ENCODE measurements at places on chromosomes 12 and 14.
A peak's percentile ranks its signal among the peaks of the same experiment; 100 is the strongest.

GRCh38 chr14:34867199-34867598 is 8.0 kb downstream of the BAZ1A start:
- no peak for DNase-seq

- no peak for DNase-seq
Measured at GRCh38 chr12:51210690-51211395, 7.0 kb downstream of the POU6F1 start.

DNA sequence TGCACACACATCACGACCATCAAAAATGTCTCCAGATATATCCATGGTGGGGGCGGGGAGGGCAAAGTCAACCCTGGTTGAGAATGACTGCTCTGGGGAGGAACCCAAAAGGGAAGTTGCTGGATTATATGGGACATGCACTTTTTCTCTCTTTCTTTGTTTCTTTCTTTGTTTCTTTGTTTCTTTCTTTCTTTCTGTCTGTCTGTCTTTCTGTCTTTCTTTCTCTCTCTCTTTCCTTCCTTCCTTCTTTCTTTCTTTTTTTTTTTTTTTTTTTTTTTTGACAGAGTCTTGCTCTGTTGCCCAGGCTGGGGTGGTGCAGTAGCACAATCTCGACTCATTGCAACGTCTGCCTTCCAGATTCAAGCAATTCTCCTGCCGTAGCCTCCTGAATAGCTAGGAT is 71.5 kb downstream of the TBX5 start:
- no peak for DNase-seq

DNA sequence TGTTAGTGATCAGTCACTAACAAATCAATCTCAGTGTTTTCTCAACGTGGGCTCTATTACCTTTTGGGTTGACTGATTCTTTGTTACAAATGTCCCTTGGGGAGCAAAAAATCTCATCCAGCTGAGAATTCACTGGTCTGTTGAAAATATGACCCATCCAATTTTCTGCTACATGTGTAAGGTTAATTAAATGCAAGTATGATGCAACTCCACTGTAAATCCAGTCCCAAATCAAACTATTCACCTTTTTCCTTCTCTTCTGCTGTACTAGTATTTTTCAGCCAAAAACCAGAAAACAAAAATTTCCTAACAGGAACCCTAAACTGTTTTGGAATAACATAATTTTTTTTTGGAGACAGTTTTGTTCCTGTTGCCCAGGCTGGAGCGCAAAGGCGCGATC is 2.2 kb downstream of the ERH start:
- no peak for DNase-seq

- peak; percentile 86 for DNase-seq
Measured at GRCh38 chr12:57941165-57941894, at the start of gene ATP23. ATP23 (plus strand) TSS chr12:57941567; CDS start chr12:57941702, 135 bp downstream.

DNA sequence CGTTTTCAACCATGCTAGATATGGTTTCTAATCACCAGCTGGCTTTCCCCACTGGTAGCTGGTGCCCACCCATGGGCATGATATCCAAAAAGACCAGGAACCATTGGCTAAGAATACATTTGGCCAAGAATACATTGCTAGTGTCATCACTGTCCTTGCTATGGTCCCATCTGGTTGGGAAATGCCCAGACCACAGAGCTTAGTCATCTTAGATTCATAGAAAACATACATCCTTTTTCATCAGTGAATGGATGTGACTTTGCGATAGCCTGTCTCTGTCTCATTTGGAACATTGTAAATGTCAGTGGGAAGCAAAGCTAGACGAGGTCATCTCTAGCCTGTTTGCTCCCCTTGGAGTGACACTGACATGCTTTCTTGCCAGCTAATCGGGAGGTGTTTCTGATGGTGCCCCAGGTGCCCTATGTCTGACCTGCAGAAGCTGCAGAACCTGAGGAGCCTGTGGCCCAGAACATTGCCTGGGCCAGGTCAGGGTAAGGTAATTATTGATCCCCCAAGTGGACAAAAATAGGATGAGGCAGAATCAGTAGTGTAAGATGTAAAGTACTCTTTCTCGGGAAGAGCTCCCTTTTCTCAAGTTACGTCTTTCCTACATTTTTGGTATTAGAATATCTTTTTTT is 194.8 kb downstream of the SLC41A2 start:
- no peak for DNase-seq

DNA sequence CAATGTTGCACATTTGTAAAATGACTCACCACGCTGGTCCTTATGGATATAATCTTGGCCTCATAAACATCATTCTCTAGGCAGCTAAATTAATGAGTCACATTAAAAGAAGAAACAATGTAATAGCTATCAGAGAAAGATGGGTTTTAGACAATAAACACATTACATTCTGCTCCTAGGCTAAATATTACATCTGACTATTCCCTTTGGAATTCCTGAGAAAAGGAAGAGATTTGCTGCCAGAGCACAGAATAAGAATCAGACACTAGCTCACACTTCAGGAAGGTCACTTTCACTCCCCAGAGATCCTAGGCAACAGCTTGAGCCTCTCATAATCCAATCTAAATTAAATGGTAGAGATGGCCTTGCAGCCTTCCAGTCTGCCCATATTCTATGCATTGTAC is 218.2 kb downstream of the PTPRO start:
- no peak for DNase-seq

DNA sequence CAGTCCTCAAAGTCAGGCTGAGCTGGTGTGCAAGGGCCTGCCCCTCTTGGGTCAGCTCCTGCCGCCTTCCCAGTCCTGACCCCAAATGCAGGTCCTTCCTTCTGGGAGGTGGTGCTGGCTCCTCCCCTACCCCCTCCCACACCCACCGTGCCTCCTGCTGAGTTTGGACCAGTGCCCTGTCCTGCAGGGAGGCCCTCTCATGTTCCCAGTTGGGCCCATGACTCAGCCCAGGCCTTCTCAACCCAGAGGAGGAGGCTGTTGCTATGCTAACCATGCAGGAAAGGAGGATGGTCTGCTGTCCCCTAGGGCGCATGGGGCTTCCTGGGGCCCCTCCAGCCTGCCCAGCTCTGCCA is 4.4 kb downstream of the ZBTB42 start:
- DNase-seq = no peak

DNA sequence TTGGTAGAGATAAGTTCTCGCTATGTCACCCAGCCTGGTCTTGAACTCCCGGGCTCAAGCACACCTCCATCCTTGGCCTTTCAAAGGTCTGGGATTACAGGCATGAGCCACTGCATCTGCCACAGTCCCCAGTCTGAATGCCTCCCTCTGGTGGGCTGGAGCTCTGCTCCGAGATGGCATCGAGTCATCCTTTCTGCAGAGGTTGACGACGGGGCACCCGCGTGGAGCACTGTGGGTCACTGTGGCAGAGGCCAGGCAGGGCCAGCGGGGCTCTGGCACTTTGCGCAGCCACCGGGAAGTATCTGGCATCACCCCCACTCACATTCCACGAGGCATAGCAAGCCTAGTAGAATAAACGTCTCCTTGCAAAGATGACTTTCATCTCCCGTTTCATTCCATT is 163.3 kb upstream of the DIO3 start:
- no peak for DNase-seq
